ENCODE measurements at places on chromosomes 6 and 20.

GRCh38 chr6:135053406-135053805 lies 1.2 kb downstream of the HBS1L start:
- DNase-seq: no peak

- DNase-seq: peak; percentile 73
These were observed 72.9 kb upstream of the MYL9 start for GRCh38 chr20:36468149-36469000.

- no peak for DNase-seq
These were observed 37.8 kb upstream of the EYA4 start for GRCh38 chr6:133203344-133203697.

DNA sequence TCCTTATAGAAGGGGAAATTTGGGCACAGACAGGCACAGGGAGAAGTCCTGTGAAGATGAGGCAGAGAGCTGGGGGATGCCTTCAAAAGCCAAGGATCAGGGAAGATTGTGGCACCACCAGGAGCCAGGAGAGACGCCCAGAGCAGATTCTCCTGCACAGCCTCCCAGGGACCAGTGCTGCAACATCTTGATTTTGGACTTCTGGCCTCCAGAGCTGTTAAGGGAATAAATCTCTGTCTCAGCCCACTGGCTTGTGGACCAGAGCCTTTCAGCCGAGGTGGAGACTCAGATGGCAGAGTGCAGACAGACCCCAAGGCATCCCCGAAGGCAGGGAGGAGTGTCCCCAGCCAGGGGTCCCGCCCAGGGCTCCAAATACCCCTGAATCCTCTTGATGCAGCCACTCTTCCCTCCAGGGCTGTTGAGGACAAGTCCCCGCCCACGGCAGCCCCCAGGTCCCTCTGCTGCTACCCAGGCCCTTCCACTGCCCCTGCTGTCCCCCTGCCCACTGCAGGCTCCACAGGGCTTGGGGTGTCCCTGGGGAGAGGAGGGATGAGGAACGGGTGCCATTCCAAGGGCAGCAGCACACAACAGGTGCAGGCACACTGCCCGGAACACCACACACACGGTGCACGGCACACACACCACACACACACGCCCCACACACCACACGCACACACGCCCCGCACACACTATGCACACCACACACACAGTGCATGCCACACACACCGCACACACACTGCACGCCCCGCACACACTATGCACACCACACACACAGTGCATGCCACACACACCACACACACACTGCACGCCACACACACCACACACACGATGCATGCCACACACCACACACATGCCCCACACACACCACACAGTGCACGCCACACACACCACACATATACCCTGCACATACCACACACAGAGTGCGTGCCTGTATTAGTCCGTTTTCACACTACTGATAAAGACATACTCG lies 311.4 kb downstream of the TAF4 start:
- DNase-seq: peak; percentile 52

- no peak for DNase-seq
These were observed 182.7 kb downstream of the TBX18 start for GRCh38 chr6:84581494-84582259.

- no peak for DNase-seq
These were observed 38.3 kb downstream of the MAP7 start for GRCh38 chr6:136511926-136512325.

GRCh38 chr6:223763-224162 lies 68.5 kb upstream of the DUSP22 start:
- DNase-seq: no peak

DNA sequence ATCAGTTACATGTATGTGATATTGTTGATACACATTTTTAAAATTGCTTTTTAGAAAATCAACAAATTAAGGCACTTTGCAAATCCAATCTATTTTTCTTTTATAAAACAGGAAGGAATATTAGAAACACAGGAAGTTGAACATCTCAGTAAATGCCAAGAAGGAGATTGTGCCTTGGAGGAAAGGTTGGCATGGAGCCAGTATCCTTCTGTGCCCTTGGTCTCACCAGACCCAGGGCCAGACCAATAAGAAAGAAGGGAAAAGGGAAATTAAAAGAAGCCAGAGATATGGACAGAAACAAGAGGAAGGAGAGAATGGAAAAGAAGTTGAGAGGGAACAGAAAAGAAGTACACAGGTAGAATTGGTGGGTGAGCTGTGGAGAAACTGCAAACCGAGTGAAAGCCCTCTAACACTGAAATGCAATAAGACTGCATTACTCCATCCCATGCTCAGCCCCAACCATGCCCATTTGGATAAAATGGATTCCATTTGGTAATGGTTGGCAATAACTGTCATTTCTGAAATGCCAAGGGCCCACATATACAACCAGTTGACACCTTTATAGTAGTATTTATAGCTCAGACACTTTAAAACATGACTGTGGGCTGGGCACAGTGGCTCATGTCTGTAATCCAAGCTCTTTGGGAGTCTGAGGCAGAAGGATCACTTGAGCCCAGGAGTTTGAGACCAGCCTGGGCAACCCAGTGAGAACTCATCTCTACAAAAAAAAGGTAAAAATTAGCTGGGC lies 133.8 kb downstream of the GMPR start:
- no peak for DNase-seq

DNA sequence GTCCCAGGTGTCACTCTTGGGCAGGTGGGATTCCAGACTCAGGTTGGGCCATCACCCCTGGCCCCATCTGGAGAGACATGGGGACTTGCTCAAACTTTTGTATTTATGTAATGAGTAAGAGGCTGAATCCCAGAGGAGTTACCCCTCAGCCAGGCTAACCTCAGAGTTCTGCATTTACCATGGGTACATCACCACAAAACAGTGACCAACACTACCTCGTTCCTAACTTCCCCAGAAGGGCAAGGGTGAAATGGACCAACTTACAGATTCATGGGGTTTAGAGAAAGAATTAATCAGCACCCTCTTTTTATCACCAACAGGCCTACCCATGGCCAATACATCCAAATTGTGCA lies 259.9 kb upstream of the MARCKS start:
- DNase-seq: peak; percentile 22

GRCh38 chr6:85449388-85449817 lies 480 bp upstream of the NT5E start:
- DNase-seq: peak; percentile 87

- DNase-seq: no peak
These were observed 24.8 kb downstream of the GNAS start for GRCh38 chr20:58877050-58877975.

DNA sequence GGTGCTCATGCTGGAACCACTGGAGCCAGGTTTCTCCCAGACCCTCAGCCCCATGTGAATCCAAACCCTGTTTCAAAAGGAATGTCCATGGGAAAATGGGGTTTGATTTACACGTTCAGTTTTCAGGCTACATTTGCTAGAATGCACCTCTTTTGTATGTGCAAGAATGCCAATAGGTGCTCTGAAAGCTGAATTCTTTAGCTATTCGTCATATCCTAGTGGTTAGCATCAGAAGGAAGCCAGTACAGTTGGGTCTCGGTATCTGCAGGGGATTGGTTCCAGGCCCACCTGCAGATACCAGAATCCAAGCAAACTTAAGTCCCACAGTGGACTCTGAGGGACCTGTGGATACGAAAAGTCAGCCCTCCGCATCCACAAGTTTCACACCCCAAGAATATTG lies 93.4 kb downstream of the UST start:
- DNase-seq: peak; percentile 15

GRCh38 chr6:36933102-36933501 lies 21.4 kb upstream of the PI16 start:
- no peak for DNase-seq

GRCh38 chr6:114941078-114941477 lies 598.3 kb upstream of the HS3ST5 start:
- DNase-seq: no peak

DNA sequence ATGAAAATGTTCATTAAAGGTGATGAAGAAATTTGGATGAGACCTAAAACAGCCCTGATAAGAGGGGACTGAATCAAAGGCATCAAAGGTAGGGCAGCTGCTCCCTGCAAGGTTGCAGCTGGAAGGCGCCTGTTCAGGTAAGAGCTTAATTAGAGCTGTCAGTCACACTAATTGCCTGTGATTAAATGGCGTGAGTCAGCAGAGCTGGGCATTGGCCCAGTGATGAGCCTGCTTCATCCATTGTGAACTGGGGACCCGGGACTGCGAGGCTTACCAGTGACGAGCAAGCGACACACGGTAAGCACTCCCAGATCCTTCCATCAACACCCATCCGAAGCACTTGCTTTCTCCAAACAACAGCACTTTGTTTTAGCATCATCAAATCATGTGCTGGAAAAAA lies 621.5 kb upstream of the CDH4 start:
- DNase-seq: peak; percentile 47

GRCh38 chr20:32752458-32753250 lies 9.4 kb upstream of the COMMD7 start:
- peak; percentile 92 for DNase-seq

- DNase-seq: no peak
These were observed 69.6 kb downstream of the IGF2R start for GRCh38 chr6:160038479-160038878.

DNA sequence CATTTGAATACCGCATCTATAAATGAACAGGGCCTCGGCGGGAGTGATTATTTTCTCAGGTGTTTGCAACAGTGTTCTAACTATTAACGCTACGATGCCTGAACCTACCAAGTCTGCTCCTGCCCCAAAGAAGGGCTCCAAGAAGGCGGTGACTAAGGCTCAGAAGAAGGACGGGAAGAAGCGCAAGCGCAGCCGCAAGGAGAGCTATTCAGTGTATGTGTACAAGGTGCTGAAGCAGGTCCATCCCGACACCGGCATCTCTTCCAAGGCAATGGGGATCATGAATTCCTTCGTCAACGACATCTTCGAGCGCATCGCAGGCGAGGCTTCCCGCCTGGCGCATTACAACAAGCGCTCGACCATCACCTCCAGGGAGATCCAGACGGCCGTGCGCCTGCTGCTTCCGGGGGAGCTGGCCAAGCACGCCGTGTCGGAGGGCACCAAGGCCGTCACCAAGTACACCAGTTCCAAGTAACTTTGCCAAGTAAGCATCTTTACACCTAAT lies 70.9 kb downstream of the HFE start:
- DNase-seq: no peak

DNA sequence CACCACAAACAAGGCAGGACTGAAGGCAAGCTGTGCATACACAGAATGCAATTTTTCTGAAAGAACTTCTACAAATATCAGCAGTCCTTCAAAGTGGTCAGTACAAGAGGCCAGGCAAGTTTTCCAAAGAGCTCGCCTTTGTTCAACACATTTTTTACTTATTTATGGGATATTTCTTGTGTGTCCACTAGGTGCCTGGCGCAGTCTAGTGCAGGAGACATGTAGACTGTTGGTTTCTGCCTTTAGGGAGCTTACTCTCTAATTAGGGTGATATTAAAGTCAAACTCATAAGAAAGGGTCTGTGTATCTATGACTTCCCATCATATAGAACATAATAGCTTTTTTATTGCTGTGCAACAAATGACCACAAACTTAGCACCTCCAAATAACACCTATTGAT lies 21.2 kb upstream of the VEGFA start:
- no peak for DNase-seq

DNA sequence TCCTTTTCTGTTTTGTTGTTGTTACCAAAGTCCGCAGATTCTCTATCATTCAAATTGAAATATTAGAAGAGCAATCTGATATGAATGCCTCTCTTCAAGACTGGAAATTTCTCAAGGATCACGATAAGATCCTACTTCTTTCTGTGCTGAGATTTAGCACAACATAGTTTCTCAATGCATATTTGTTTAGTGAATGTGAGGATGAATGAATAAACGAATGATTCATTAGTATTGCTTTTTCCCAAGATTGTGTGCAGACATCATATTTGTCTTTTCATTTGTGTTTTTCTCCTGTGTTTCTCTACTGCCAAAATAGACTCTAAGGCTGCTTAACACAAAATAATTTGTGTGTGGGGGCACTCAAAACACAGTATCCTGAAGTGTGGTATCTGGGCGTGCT lies 862.7 kb upstream of the MAP3K7 start:
- DNase-seq: no peak

- peak; percentile 43 for DNase-seq
These were observed 105.7 kb downstream of the RNASET2 start for GRCh38 chr6:166850677-166851076.

DNA sequence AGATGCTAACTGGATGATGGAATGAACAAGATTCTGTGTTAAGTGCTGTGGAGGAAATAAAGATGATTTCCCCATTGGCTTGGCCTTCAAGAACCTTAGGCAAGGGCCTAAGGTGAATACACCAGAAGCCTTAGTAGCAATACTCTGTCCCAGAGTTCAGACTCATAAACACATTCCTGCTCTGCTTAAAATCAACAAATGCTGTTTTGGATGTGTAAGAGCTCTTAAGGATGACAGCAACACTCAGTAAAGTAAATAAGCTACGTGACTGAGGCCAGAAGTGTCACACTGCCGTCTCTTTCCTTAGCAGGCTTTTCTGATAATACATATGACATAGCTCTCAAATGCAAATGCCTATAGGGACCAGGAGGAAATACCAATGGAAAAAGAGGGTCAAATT lies 90.6 kb downstream of the EYA2 start:
- DNase-seq: no peak

GRCh38 chr20:39278230-39278788 lies 316.2 kb downstream of the DHX35 start:
- no peak for DNase-seq

GRCh38 chr6:7866526-7866925 lies 44.1 kb downstream of the TXNDC5 start:
- no peak for DNase-seq

Measured in osteoblast (primary cell).